ENCODE measurements at places on chromosomes 6 and 20.

DNA sequence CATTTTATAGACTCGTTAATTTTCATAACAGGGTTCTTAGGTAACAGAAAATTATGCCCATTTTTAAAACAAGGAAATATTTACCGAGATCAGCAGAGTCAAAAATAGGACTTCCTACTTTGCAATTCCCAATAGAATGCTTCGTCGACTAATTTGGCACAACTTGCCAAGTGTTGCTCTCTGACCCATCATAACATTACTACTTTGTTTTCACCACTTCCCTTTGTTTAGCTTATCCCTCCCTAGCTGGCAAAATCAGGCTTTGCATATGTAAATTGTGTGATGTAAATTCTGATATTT lies 914 bp upstream of the RANBP9 start:
- no peak for DNase-seq

DNA sequence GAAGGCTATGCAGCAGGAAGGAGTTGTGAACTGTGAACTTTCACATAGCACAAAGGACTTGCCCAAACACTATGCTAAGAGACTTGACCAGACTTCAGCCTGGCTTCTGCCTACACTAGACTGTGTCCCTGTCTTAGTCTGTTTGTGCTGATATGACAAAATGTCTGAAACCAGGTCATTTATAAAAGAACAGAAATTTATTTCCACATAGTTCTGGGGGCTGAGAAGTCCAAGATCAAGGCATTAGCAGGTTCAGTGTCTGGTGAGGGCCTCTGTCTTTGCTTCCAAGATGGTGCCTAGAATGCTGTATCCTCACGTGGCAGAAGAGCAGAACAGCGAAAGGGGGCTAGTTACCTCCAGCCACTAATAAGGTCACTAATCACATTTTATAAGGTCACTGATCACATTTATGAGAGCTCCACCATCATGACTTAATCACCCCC lies 16.0 kb upstream of the MCM3 start:
- no peak for DNase-seq

- no peak for DNase-seq
These were observed 8.6 kb upstream of the HECA start for GRCh38 chr6:139126255-139126654.

DNA sequence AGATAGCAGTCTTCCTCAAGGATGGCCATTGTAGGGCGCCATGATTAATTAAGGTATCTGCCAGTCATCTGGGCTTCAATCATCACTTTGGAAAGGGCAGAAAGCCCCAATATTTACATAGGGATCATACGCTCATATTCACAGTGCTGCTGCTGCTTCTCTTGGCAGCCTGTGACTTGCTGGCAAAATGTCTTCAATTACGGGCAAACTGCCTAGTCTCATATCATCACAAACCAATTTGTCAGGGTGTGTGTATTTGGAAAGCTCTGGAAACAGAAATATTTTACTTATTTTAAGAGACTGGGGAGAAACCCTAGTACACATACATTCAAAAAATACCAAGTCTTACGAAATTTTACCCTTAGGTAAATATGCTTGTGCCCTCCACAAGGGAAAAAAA lies 77.6 kb downstream of the SAMD5 start:
- no peak for DNase-seq

DNA sequence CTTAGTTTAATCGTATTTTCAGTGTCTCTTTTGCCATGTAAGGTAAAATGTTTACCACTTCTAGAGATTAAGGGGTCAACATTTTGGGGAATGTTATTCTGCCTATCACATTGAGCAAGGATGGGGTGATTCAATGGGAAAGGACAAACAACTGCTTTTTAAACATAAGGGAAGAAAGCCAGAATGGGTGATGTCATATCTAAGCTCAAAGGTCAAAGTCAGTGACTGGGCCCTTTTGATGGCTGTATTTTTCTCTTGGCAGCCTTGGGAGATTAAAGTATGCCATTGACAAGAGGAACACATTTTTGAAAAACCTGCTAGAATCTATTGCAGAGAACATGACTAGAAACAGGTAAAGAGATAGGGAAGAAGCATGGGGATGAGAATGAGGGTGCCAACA lies 477.3 kb upstream of the IRAK1BP1 start:
- DNase-seq: no peak

DNA sequence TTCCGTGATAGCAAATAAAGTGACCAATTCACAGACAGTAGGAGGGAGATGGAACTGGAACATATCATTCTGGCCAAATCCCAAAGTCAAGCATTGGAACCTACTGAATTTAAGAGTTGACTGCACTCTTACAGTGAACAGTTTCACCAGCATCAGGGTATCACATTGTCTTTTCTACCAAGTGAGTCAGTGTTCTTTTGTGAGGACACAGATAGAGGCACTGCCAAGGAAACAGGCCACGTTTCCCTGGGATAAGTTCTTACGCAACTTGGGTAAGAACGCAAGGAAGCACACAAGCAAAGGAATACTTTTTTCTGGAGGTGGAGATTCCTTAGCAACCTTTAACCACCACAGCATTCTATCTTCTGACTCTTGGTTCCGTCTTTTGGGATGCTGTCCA lies 28.6 kb upstream of the ENPP5 start:
- DNase-seq: no peak

DNA sequence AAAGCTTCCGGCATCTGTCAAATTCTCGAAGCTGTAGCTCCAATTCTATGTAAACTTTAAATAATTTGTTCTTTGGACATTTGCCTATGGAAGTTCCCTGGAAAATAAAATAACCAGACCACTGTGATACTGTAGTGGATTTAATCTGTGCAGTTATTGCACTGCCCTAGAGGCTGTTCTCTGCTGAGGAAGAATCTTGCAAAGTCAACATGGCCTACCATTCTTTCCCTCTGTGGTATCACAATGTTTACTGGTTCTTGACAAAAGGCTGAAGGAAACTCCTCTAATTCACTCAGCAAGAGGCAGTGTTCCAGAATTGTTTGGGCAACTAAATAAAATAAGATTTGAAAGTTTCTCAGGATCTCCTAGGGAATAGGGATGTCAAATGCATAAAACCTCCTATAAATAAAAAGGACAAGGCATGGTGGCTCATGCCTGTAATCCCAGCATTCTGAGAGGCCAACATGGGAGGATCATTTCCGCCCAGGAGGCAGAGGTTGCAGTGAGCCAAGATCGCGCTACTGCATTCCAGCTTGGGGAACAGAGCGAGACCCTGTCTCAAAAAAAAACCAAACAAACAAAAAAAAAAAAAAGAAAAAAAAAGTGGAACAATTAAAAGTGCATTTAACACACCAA lies 12.4 kb downstream of the CRNKL1 start:
- DNase-seq: no peak

- DNase-seq: no peak
These were observed 195.7 kb downstream of the CENPW start for GRCh38 chr6:126535595-126535994.

- DNase-seq: no peak
These were observed 246.7 kb upstream of the AFDN start for GRCh38 chr6:167579806-167580618.

DNA sequence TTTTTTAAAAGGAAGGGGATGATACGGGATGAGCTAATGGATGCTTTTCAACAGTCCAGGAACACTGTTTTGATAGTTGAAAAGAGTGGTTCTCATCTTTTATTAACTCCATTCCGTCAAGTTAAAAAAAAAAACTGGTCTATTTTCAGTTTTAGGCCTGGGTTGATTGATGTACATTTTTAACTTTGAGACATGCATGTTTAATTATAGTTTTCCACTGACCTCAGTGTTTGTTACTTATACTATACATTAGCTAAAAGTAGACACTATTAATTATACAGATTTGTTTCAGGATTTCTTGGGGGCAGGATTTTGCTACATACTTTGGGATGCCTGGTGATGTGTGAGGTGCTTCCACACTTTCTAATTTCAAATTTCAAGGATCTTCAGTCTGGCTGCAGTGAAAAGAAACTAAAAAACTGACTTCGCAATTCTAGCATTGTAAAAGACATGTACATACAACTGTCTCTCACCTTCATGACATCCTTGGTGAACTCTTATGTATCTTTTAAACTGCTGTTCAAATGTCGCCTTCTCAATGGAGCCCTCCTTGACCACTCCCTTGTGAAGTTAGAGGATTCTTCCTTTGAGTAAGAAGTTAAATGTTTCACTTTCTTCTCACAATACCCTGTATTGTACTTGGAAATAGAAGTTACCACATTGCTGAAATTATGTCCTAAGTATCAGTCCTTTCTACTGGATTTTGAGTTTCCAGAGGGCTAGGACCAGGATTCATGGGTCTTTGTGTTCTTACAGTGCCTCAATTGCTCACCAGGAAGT lies 101.7 kb downstream of the TSHZ2 start:
- DNase-seq: no peak

DNA sequence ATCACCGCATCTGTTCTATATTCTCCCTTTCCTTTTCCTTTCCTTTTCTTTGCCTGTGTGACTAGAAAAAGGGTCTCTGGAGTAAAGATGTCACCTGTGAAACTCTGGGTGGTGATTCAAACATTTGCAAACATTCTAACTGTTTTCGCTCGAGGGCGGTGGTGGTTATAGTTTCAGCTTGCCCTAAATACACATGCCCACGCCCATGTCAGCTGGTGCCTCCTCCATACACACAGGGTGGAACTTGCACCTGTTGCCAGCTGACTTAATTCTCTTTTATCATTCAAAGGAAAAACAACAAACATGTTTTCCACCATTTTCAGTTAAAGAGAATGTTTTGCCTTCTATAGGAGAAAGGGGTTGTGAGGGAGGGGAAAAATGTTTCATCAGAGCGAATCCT lies 381.9 kb upstream of the ARID1B start:
- no peak for DNase-seq

DNA sequence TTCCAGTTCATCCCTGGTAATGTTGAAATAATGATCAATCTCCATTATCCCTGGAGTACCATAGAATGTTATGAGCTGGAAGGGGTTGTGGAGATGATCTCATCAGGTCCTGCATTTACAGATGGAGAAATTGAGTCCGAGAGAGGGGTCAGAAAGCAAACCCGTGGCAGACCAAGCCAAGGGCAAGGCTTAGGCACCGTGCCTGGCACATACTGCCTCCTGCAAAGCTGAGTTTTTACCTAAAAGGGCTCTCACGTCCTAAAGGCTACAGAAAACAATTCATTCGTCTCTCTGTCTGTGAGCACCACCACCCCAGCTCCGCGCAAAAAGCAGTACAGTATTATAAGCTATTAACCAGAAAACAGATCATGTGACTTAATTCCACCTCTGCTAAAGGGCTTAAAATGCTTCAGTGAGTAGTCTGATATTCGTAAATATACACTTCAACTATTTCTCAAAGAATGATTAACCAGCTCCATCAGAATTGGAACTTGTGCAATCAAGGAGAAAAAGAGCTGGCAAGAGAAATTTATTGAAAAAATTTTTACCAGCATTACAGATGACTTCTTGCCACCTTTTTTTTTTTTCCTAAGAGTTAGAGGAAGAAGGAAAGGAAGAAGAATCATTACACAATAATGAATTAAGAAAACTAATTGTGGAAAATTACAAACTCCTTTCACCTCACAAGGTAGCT lies 3.4 kb upstream of the PARD6B start:
- DNase-seq: no peak

- DNase-seq: no peak
These were observed 459.7 kb downstream of the MMUT start for GRCh38 chr6:49003348-49003747.

GRCh38 chr6:129525055-129525454 lies 184.9 kb downstream of the ARHGAP18 start:
- no peak for DNase-seq

- DNase-seq: no peak
These were observed 65.3 kb downstream of the BANF2 start for GRCh38 chr20:17765017-17765416.

GRCh38 chr6:151677404-151677803 lies 130.1 kb upstream of the ESR1 start:
- DNase-seq: no peak

- DNase-seq: no peak
These were observed 2.5 kb downstream of the DIDO1 start for GRCh38 chr20:62923669-62924441.

DNA sequence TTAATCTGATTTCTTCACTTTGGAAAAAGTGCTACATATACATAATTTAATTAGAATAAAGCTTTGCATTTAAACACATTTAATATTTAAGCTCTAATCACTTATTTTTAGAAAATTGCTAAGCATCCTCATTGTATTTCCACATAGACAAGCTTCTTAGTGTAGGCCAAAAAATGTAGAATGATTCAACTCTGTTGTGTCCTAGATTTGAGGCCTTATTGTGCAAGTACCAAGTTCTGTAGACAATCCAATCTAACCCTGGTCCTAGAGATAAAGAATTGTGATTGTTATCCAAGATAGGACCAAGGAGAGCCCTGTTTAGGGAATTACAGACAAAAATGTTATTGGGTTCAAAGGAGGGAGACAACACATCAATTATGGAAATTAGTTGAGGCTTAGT lies 27.6 kb downstream of the MRAP2 start:
- DNase-seq: no peak

DNA sequence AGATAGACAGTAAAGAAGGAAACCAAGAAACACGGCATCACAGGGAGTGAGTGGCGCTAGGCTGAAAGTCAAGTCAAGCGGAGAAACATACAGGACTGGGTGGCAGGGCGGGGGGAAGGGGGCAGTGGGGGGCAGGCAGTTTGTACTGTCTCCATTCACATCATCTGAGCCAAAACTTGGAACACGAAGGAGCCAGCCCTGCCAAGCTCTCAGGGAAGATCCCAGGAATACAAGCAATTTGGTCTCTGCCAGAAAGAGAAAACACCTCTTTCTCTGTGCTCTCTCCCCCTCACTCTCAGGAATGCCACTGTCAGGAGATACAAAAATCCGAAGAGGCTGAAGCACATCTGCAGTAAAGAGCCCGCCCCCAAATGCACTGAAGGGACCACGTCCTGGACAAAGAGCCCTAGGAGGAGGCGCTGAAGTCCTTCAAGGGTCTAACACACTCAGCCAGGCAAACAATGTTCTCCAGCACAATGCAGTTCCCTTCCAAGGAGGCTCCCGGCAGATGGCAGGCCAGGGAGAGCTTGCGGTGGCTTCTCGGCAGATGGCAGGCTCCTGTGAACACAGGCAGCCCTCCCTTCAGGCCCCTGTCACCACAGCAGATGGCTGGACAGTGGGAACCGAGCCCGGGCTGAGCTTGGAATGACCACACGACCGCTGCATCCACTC lies 90.0 kb downstream of the ATP9A start:
- no peak for DNase-seq

Measured in stimulated activated CD4-positive, alpha-beta T cell treated with anti-CD3 and anti-CD28 coated beads, Interleukin-1b, Interleukin-23, amount 100 ng/mL, for 1 hour (primary cell).